ENCODE measurements at places on chromosomes 16 and 17.

- DNase-seq: no peak
Measured at GRCh38 chr17:1653735-1654134, 4.1 kb upstream of the RILP start.

- DNase-seq: no peak
Measured at GRCh38 chr16:21603928-21604327, 4.6 kb downstream of the METTL9 start.

DNA sequence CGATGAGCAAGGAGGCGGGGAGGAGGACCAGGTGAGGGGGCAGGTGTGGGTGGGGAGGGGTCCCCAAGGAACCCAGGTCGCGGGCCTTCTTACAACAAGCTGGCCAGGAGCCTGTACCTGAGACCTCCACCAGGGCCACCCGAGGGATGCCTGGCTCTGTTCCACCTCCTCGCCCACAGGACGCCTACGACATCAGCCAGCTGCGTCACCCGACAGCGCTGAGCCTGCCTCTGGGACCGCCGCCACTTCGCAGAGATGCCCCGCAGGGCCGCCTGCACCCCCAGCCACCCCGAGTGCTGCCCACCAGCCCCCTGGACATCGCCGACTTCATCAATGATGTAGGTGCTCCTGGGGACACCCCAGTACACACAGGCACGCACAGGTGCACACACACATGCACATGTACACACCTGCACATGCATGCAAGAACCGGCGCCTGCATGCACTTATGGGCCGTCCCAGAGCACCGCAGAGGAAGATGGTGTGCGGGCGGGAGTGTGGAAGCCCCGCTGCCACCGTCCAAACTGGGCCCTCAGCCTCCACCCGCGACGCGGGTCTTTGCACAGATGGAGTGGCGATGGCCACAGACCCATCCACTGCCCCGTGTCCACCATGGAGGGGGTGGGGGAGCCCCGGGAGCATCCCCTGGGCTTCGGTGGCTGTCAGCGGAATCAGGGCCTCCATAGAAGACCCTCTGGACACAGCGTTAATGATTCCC, 6.6 kb downstream of the SLC22A31 start:
- DNase-seq: peak; percentile 10

DNA sequence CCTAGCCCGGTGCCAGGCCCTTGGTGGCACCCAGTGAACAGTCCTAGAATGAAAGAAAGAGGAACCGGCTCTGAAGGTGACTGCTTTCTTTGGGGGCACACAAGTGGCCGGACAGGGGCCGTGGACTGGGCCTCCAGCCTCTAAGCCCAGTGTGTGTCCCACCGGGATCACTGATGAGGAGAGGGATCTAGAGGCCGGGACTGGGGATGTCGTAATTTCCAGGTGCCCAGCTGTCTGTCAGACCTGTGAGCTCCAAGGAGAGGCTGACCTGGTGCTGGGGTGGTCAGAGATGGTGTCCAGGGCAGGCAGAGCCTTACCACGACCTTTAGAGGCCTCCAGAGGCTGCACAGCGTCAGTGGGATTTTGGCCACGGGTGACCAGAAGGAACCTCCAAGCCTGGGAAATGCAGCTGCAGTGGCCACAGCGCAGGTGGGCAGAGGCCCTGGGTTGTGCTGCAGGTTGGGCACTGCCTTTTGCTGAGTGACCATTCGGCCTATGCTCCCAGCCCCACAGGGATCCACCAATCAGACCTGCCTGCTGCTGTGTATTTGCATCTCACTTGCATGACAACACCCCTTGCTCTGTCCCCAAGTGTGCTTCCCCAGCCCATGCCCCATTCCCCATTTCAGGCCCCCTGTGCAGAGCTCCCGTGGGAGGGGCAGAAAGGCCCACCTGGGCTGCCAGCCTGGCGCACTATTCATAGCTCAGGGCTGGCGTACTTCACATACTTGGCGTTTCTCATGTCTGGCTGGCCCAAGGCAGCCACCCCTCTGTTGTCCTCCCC, 12.5 kb downstream of the ARHGAP23 start:
- DNase-seq: no peak

- no peak for DNase-seq
Measured at GRCh38 chr17:81258292-81258691, 19.2 kb downstream of the NDUFAF8 start.

- DNase-seq: no peak
Measured at GRCh38 chr16:69917739-69918138, 33.4 kb upstream of the CLEC18A start.

DNA sequence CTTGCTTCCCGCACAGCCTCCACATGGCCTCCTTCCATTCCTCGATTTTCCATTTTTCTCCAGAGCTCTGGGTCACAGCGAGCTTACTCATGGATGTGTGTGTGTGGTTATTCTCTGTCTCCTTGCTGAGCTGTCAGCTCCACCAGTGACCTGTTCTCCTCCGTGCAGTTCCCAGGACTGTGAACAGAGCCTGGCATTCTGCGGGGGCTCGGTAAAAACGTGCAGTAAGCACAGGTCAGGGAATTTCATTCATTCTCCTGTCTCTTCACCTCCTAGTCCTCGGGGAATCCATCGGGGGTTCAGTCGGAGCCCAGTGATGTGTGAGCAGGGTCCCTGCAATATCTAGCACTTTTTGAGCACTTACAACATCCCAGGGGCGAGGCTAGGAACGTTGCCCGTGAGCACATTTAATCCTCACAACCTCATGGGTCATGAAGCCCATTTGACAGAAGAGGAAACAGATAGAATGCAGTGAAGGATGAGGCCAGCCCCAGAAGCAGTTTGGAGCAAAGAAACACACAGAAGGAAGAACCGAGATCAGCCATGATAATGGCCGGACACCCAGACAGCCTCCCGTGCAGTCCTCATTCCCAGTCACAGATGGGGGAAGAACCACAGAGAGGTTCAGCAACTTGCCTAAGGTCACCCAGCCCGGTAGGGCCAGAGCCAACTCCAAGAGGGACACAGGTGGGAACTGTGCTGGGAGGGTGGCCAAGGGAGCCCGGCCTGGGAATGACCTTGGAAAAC, 183.2 kb upstream of the GSE1 start:
- peak; percentile 1 for DNase-seq

DNA sequence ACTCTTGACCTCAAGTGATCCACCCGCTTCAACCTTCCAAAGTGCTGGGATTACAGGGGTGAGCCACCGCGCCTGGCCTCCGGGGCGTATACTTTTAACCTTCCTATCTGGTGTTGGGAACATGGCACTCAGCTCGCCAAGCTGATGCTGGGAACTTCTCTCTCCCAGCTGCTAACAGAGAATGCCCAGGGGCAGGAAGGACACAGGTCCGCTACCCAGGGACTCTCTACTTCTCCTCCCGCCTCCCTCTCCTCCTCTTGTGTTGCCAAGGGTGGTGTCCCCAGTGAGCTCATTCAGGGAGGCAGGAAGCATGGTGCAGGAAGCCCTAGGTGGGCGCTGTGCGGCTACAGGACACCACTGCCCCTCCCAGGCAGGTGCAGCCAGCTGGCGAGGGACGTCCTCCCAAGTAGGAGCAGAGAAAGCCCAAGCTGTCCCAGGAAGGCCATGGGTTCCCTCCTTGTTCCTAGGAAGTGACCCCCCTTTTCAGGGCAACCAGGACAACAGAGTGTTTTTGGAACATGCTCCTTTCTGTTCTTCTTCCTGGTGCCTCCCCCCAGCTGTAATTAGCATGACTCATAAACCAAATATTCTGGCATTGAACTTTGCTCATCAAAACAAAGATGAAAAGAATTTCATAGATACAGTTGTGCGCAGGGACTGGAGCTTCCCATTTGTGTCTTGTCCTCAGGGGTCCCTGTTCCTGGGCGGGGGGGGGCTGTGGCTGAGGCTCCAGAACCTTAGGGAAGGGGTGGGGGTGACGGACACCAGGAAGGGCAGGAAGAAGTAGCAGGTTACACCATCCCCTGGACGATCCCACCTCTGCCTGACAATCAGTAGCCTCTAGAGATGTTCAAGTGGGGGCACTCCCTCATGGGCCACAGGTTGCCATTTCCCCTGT, 2.7 kb downstream of the C1QTNF1 start:
- DNase-seq: no peak

- peak; percentile 47 for DNase-seq
Measured at GRCh38 chr17:42819939-42820535, 4.0 kb downstream of the BECN1 start.

DNA sequence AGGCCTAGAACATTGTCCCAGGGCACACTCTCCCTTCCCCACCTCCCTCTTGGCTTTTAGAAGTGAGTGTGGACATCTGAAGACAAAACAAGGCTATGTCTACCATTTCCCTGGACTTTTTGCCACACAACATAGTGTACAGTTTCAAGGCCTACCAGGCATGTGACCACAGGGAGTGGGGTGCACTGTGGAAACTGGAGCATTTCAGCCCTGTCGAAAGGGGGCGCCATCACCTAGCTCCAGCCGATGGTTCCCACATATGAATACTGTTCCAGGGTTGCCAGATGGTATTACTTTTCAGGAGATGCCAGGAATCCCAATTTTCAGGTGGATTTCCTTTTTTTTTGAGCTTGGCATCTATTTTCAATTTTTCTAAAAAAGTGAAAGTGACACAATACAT, 140.7 kb downstream of the KATNIP start:
- no peak for DNase-seq

DNA sequence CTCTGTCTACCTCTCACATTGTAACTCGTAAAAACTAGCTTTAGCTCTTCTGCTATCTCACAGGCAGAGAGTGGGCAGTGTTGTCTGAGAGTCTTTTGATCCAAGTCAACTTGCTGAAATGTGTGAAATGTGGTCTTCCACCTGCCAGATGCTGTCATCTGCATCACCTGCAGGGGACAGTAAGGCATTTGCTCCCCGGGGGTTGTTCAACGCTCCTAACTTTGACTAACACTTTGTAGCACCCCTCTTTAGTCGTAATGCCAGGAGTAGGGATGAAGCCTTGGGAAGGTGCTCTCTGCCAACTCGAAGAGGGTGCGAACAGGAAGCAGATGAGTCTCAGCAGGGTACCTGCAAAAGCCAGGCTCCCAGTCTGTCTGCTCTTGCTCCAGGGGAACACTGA, 36.1 kb downstream of the SNX11 start:
- no peak for DNase-seq

DNA sequence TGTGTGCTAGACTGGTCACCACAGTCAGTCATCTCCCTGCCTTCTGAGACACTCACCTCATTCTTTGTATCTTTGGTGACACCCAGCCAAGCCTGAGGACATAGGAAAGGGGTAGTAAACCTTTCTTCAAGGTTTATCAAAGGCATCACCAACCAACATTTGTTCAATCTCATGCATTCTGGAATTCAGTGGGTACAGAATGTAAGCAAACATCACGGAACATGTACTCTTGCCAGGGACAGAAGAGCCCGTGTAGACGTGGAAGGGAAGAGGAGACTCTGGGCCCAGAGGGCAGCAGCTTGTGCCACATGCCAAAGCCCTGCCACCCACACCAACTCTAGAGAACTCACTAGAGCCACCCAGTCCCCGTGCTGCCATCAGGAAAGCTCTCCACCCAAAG, 4.4 kb downstream of the CACNG4 start:
- DNase-seq: no peak

DNA sequence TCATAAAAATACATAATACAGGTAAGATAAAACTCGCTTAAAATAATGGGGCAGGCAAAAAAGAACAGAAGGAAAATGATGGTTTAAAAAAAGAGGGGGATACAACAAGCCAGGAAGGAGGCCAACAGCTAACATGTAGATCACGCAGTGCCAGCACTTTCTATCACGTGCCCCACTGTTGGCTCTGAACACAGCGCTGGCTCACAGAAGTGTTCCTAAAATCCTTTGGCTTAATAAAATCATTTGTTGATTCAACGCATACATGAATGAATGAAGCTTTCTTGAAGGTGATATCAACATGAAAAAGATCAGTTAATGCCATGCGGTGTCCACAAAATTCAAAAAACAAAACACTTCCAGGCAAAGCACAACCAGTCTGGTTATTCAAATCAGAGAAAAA, 8.5 kb downstream of the ITGAE start:
- DNase-seq: no peak

GRCh38 chr17:82866590-82867191, 26.9 kb upstream of the ZNF750 start:
- no peak for DNase-seq

DNA sequence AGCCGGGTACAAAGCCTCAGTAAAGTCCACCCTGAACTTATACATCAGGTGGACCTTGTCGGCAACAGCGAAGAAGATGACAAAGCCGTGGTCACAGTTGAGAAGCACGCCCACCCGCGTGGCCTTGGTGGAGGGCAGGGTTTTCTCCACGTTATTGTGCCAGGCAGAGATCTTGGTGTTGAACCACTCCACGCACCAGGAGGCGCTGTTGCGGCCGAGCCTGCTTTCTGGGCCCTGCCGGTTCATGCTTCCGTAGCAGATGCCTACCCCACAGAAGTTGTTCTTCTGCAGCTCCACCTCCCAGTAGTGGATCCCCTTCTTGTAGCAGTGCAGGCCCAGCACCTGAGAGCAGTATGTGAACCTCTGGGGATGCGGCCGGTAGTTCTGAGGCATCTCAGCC, 22.1 kb downstream of the TRIM25 start:
- DNase-seq: peak; percentile 46

DNA sequence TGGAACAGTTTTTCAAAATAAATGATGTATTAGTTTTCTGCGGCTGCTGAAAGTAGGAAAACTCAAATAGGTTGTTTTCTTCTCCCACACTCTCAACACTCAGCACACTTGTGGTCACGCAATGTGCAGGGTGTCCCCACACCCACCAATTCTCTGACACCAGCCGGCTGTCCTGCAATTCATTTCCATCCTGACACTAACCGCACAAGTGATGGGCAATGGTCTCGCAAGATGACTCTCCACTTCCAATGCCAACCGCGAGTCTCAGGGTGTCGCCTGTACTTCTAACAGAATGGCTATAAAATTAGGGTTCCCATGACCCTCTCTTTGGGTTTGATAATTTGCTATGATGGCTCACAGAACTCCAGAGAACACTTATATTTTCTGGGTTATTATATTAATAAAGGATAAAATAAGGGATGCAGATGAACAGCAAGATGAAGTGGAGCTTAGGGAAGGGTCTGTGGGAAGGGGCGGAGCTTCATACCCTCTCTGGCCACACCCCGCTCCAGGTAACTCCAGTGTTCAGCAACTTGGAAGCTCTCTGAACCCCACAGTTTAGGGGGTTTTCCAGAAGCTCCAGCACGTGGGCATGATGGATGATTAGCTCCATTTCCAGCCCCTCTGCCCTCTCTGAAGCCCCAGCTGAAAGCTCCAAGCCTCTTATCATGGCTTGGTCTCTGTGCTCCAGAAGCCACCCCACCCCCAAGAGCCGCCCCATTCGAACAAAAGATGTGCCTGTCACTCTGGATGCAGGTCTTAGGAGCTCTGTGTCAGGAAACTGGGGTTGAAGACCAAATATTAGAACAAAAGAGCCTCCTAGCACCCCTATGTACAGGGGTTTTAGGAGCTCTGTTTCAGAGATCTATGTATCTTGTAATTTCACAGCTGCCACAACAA, 19.8 kb downstream of the TAF1C start:
- no peak for DNase-seq

All from T-helper 17 cell (primary cell).